ENCODE measurements at places on chromosomes 1 and 21.

DNA sequence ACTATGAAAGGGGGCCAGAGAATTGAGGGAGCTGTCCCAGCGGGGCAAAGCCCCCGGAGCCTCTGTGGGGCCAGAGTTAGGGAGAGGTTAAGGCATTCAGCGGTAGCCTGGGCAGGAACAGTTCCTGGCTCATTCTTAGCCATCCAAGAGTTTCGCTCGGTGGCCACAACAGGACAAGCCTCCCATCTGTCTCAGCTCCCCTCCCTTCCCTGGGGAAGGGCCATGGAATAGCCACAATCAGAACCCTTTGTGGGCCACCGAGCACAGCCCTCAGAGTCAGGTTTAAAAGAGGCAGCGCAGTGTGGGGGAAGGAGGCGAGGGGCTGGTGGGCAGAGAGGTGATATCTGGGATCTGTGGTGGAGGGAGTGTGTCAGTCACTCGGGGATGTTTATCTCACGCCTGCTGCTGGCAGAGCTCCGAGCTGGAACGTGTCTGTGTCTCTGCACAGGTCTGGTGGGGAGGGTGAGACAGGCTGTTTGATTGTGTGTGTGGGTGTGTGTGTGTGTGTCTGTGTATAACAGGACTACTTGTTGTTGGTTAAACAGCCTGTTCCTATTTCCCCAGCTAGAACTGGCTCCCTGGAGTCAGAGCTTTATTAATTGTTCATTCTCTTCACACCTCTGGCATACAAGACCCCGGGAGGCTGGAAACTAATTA, 49.6 kb upstream of the GOLT1A start:
- DNase-seq = no peak

GRCh38 chr1:92076363-92076762, 1.2 kb upstream of the SETSIP start:
- no peak for DNase-seq

DNA sequence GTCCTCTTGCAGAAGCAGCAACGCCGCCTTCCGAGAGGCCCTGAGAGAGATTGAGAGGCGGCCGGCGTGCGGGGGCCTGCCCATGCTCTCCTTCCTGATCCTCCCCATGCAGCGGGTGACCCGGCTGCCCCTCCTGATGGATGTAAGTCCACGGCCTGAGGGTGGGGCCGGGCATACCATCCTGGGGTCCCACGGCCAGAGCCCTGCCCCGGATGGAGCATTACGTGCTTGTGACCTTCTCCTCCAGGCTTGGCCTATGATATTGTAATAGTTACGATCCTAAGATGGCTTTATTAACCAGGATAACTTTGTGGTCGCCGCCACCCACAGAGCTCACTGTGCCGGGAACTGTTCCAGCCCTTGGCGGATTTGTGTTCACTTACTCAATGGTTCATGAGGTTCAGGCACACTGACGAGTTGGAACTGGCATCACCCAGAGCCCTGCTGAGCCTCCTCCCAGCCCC, 18.9 kb downstream of the ARHGEF16 start:
- no peak for DNase-seq

DNA sequence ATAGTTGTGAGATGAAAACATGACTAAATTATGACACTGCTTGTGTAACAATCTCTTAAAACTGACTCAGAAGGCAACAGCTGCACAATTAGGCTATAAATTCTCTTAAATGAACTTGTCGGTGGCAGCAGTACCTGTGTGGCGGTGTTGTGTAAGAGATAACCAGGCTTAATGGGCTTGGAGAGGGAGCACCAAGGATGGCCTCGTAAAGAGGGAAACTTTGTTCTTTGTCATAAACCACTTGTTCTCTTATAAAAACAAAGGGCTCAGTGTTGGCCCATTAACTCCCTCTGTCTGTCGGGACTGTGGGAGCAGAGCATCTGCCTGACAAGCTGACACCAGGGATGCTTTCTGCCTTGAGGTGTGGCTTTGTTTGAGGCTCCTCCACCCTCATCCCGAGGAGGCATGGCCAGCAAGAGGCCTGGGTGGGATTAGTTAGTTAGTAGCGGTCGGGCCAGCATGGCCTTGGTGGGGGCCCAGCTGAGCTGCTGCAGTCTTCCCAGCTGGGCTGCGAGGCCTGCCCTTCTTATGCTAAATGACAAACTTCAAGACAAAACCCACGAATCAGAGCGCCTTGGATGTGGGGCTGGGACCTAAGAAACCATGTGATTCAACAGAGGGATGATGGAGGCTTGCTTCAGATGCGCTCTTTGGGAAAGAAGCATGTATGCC, 171.4 kb downstream of the CAMTA1 start:
- DNase-seq = no peak

- DNase-seq = no peak
Measured at GRCh38 chr1:168653567-168653966, 75.4 kb downstream of the DPT start.

DNA sequence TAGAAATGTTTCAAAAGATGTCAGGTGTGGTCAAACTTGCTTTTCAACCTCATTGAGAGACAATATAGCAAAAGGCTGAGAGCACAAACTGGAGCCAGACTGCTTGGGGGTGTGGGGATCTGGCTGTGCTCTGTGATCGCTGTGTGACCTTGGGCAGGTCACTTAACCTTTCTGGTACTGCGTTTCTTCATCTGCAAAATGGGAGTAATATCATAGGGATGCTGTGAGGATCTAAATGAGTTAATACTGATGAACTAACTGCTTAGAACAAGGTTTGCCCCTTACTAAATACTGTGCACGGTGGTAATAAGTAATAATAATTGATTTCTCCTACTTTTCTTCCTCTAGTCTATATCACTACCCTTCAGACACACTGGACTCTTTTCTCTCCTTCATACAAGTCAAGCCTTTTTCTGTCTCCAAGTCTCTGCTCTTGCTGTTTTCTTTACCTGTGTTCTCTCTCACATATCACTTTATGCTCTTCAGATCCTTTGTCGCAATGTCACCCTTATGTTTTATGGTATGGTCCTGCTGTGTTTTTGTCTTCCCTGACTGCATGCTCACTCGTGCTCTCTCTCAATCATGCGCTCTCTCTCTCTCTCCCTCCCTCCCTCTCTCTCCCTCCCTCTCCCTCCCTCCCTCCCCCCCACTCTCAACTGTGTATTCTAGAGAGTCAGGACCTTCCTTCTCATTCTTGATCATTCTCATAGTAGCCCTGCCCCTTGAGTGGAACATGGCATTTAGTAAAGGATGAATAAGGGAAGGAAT, 3.3 kb downstream of the MGST3 start:
- DNase-seq = no peak

- no peak for DNase-seq
Measured at GRCh38 chr1:115170961-115171392, 81.7 kb upstream of the TSPAN2 start.

DNA sequence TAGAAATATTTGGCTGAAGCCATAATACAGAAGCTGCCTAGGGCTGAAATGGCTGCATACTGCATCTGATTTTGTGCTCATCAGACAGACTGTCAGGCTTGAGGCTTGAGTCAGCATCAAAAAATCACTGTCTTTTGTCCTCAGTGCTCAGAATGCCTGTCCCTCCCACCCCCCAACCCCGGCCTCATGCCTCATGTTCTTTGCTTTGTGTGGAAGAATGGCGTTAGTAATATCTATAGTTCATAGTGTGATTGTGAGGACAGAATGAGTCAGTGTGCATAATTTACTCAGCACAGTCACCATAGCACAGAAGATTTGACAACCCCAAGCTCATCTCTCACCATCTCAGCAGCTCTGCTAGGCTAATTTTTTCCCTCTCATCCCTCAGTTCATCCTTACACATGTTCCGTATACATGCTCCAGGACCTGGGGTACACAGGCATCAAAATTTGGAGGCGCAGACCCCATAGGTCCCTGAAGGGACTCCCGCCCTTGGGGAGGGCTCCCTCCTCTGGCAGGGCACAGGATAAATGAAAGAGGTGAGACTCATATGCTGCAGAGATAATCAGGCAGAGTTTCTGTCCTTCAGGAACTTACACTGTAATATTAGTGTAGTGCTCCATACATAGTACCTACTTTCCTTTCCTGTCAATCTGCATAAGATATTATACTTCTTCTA, 159.1 kb upstream of the C8B start:
- DNase-seq = no peak

DNA sequence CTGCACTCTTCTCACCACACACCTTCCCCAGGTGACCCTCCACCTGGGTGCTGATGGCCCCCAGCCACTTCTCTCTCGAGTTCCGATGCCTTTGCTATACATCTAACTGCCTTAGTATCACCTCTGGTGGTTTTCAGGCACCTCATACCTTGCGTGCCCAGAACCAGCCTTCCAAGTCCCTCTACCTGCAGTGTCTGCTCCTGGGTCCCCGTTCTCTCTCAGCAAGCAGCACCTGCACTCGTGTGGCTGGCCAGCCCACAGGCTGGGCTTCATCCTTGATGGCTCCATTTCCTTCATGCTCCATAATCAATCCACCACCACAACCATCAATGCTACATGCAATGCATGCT, 49.2 kb upstream of the EDN2 start:
- no peak for DNase-seq

DNA sequence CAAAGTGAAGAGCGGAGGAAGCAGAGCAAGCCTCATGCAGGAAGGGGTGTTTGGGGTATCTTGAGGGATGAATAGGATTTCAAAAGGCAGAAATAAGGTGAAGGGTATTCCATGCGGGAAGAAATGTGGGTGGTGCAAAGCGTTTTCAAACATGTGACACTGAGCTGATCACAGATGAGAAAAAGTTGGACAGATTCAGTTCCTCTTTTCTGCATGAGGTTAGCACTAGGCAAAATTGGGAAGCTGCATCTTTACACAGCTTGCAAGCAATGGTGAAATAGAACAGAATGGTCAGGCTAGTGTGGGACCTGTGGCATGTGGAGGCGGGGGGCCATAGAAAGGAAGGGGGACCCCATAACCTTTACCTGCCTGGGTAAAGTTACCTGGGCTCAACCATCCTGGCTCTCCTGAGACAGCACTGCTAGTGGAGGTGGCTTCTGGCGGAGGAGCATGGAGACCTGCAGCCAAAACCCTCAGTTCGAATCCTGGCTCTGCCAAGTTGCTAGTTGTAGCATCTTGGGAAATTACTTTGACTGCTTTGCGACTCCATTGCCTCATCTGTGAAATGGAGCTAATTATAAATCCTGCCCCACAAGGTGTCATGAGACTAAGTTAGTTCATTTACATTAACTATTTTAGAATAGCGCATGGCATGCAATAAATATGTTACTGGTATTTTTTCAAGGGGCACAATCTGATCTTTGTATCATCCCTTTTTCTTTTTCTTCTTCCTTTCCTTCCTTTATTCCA, 16.4 kb downstream of the KCNA10 start:
- no peak for DNase-seq

- DNase-seq = no peak
Measured at GRCh38 chr21:45074818-45075595, 627 bp downstream of the ADARB1 start.

GRCh38 chr1:99725996-99726395, 40.4 kb downstream of the FRRS1 start:
- no peak for DNase-seq

DNA sequence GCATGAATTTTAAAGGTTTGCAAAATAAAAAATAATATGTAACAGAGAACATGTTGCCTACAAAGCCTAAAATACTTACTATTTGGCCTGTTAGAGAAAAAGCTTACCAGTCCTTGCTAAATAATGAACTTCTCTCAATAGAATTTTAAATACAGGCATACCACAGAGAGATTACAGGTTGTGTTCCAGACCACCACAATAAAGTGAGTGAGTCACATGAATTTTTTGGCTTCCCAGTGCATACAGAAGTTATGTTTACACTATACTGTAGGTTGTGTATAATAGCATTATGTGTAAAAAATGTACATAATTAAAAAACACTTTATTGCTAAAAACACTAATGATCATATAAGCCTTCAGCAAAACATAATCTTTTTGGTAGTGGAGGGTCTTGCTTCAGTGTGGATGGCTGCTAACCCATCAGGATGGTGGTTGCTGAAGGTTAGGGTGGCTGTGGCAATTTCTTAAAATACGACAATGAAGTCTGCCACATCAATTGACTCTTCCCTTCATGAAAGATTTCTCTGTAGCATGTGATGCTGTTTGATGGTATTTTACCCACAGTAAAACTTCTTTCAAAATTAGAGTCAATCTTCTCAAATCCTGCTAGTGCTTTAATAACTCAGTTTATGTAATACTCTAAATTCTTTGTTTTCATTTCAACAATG, 48.6 kb downstream of the SCYL3 start:
- no peak for DNase-seq

GRCh38 chr1:55828044-55828443, 612.9 kb upstream of the USP24 start:
- DNase-seq = no peak

DNA sequence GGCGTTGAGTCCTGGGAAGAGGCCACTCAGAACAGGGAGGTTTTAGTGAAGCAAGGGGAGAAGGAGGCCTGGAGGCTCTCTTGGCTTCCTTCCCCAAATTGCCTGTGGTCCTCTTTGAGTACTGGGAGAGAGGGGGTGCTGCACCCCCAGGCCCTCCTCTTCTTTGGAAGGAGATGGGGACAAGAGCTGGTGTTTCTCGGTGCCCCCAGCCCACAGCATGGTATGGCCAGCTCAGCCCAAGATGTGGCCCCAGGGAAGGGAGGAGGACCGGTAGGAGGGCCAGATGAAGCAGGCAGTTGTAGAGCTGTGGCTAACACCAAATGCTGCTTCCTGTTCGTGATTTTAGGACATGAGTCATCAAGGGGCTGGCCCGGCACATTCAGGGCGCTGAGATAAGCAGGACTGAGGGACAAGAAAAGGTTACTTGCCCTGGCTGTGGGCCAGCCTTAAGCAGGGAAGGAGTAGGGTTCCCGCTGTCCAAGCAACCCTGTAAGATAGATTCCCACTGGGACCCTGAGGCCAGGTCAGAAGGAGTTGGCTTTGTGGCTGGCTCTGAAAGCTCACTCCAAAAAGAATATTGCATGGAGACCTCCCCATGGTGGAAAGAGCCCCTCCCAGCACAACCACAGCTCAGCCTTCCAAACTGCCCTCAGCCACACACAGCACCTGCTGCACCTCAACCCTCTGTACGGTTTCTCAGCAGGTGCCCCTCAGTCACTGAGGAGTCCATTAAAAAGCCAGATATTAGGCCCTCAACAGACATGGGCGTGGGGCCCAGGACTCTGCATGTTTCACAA, 4.9 kb upstream of the TNFRSF1B start:
- DNase-seq = peak; percentile 81

- no peak for DNase-seq
Measured at GRCh38 chr1:76299036-76299435, 224.5 kb downstream of the ST6GALNAC3 start.

GRCh38 chr1:30380625-30380984, 342.8 kb downstream of the MATN1 start:
- no peak for DNase-seq

- peak; percentile 50 for DNase-seq
Measured at GRCh38 chr1:113835686-113836290, 23.5 kb upstream of the RSBN1 start.

All from CD4-positive, alpha-beta T cell treated with Interleukin-6 at 100 ng/mL for 8 hours (primary cell).